ENCODE measurements at places on chromosomes 5 and 9. TPM values are rescaled to one million over a fixed set of nuclear protein-coding genes. Genes with fewer than 3 reads are reported as not detected.

Gene CAPSL
- not detected for total RNA-seq

Gene SH3TC2
- 5.1 TPM for total RNA-seq

Gene ACTBL2
- not detected for total RNA-seq

Gene RELL2
- total RNA-seq = 0.82 TPM

Gene SPTLC1
- 91.9 TPM for total RNA-seq

Gene SLC6A19
- not detected for total RNA-seq

Data from tongue (tissue), 3 donors.